ENCODE measurements at places on chromosomes 7 and 10. TPM values are rescaled to one million over a fixed set of nuclear protein-coding genes. Genes with fewer than 3 reads are reported as not detected.

DNA sequence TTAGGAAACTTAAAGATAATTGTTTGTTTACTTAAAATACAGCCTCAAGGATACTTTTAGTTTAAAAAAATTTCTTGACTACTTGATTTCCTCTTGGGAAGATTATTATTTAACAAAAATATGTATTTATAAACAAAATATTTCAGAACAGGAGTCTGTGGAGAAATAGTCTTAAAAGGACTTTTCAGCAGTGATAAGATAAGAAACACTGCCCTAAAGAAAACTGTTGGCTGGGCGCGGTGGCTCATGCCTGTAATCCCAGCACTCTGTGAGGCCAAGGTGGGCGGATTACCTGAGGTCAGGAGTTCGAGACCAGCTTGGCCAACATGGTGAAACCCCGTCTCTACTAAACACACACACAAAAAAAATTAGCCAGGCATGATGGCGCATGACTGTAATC is 22.6 kb upstream of the HERPUD2 start:
- H3K4me1 ChIP-seq: peaks cover 22% of the 10 kb centered on the region
- H3K27ac ChIP-seq: no peak overlapping the region
- H3K27me3 ChIP-seq: no peaks in the 10 kb centered on the region
- no peaks in the 10 kb centered on the region for H3K36me3 ChIP-seq

DNA sequence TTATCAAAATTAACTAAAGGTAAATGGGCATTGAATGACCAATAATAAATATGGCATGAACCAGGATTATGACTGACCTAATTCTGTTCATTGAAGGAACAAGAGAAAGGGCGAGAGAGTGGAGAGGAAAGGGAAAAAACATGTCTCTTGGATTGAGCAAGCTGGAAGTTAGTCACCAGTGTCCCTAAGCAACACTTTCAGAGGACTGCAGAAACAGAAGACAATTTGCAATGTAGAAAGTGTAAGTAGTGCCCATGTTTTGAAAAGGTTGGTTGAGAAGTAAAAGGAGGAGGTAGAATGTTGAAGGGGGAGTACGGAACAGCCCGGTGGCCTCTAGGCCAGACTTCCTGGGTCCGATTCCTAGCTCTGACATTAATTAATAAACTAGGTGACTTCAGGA is 94.6 kb downstream of the FAS start:
- H3K27me3 ChIP-seq: no peaks in the 10 kb centered on the region
- H3K27ac ChIP-seq: no peak overlapping the region
- DNase-seq: no peak
- H3K36me3 ChIP-seq: no peaks in the 10 kb centered on the region

GRCh38 chr7:38520741-38521140 is 110.4 kb downstream of the AMPH start:
- no peaks in the 10 kb centered on the region for H3K27me3 ChIP-seq
- H3K36me3 ChIP-seq: no peaks in the 10 kb centered on the region
- H3K27ac ChIP-seq: no peak overlapping the region

DNA sequence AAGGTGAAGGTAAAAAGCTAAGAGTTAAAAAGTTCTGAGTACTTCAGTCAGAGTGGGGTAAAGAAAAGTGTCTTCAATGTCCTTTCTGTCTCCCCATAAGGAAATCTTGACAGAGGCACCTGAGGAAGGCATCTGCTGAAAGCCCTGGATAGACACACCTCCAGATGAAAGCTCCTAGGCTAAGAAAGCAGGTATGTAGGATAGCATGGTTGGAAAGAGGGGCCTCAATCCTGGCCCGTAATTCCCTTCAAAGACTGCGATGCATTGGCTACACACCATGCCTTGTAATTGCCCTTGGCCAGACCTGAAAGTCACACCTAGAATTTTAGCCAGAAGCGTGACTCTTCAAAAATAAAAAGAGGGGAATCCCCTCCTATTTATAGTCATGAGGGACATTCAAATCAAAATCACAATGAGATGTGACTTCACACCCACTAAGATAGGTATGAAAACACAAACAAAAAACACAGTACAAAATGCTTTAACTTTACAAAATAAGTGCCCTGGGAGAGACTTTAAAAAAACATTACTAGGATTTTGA is 809.7 kb downstream of the IPMK start:
- no peaks in the 10 kb centered on the region for H3K4me1 ChIP-seq
- H3K27me3 ChIP-seq: no peaks in the 10 kb centered on the region
- no peaks in the 10 kb centered on the region for H3K36me3 ChIP-seq
- DNase-seq: no peak
- no peak overlapping the region for H3K4me3 ChIP-seq

DNA sequence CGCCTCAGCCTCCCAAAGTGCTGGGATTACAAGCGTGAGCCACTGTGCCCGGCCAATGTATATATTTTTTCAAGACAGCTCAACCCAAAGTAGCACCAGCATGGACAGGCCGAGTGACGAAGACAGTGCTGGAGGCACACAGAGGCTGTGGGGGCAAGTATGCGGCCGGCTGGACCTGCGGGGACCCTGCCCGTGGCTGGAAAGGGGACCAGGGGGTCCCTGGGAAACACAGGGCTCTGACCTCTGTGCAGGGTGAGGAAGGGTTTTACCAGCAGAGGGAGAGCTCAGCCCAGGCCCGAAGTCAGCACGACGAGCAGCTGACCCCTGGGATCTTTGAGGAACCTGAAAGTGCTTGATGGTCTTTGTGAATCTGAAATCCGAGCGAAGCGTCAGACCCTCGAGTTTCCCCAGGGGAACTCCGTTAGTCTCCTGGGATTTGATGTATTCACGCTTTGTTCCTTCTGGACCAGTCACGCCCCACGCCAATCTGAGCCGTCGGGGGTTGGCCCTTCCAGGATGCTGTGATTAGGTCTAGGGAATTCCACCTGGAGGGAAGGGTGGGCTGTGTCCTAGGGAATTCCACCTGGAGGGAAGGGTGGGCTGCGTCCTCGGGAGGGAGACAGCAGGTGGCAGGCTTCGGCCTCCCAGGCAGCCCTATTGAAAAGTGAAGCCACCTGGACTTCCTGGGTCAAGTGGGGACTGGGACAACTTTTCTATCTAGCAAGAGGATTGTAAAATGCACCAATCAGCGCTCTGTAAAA is 10.9 kb upstream of the ZFAND2A start:
- peaks cover 17% of the 10 kb centered on the region for H3K4me1 ChIP-seq
- no peak overlapping the region for H3K27ac ChIP-seq
- H3K27me3 ChIP-seq: no peaks in the 10 kb centered on the region
- no peak for DNase-seq

DNA sequence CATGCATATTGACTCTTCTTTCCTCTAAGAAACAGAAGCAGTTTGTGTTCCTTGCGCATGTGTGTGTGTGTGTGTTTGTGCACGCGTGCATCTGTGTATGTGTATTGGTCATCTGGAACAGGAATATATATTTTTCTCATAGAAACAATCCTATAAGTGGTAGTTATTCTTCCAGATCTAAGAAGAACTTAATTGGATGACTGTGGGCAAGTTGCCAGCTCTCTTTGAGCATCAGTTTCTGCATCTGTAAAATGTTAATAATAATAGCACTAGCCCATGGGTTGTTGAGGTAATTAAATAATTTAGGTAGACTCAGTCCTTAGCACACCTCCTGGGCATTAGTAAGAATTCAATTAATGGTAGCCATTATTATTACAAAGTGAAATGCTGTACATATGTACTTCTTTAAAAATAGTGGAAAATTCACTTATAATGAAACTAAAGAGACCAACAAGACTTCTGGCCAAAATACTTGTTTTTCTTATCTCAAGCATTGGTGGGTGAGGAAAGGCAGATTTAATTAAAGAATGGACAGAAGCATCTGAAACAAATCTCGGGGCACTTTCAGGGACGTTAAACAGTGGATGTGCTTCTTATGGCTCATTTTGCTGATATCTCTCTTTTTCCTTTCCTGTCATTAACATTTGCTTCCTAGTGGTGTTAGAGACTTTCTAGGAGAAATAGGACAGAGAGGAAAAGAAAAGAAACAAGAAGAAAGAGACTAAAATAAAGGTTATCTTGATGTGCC is 124.9 kb upstream of the HABP2 start:
- no peaks in the 10 kb centered on the region for H3K4me1 ChIP-seq
- H3K36me3 ChIP-seq: no peaks in the 10 kb centered on the region
- H3K4me3 ChIP-seq: no peak overlapping the region
- peaks cover 15% of the 10 kb centered on the region for H3K27me3 ChIP-seq
- no peak overlapping the region for H3K27ac ChIP-seq

GRCh38 chr7:50068026-50068425 is 25.0 kb downstream of the ZPBP start:
- peaks cover 13% of the 10 kb centered on the region for H3K4me1 ChIP-seq
- no peak overlapping the region for H3K4me3 ChIP-seq
- H3K27ac ChIP-seq: no peak overlapping the region
- H3K27me3 ChIP-seq: peaks cover 4% of the 10 kb centered on the region
- no peaks in the 10 kb centered on the region for H3K36me3 ChIP-seq
- DNase-seq: no peak

IGFBP1 gene
- not detected for total RNA-seq

TCERG1L gene
- 0.49 TPM for total RNA-seq

C10orf62 gene
- total RNA-seq: not detected
